ENCODE measurements at places on chromosomes 2 and 18. TPM values are rescaled to one million over a fixed set of nuclear protein-coding genes. Genes with fewer than 3 reads are reported as not detected.

GNAL gene
- total RNA-seq, result 5.6 TPM

DNA sequence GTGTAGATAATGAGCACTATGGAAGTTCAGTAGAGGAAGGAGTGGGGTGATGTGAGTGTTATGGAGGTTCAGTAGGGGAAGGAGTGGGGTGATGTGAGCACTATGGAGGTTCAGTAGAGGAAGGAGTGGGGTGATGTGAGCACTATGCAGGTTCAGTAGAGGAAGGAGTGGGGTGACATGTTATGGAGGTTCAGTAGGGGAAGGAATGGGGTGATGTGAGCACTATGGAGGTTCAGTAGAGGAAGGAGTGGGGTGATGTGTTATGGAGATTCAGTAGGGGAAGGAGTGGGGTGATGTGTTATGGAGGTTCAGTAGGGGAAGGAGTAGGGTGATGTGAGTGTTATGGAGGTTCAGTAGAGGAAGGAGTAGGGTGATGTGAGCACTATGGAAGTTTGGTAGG lies 116.3 kb upstream of the SMAD7 start:
- DNase-seq, result no peak

DNA sequence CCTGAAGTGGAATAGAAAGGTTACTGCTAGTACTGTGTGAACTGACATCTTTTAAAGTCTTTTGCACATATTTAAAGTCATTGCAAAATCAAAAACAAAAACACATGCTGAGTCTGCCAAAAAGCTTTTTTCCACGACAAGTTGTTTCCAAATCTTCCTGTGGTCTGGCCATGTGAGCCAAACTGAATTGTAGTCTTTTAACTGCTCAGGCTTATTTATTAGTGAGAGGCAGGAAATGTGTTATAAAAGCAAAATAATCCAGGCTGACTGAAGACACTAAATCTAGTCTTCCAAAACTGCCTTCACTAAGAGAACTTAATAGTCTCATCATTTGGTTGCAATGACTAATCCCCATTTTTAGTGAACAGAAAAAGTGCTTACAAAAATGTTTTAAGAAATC lies 2.3 kb downstream of the KRCC1 start:
- no peak for DNase-seq

GRCh38 chr2:58922245-58922644 lies 681.1 kb upstream of the FANCL start:
- no peak for DNase-seq

GRCh38 chr2:191351921-191352320 lies 106.7 kb downstream of the MYO1B start:
- no peak for DNase-seq

GRCh38 chr2:65746931-65747675 lies 314.7 kb upstream of the SPRED2 start:
- DNase-seq, result no peak

GRCh38 chr2:236977063-236977851 lies 108.4 kb upstream of the COPS8 start:
- DNase-seq, result no peak

DNA sequence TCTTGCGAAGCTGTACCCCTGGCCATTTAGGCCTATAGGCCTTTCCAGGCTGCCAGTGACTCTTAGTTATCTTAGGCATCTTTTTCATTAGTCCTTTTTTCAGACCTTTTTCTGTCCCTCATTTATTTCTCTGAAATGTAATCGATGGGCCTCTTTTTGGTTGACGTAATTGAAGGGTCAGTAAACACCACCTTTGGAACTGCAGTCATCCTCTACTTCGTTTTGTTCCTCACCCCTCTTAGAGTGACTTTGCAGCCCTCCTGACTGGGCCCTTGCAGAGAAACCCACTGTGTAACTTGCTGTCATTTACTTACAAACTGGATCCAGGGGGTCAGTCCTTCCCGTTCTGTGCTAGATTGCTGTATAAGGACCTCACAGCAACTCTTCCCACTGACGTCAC lies 23.2 kb downstream of the CENPO start:
- no peak for DNase-seq

NYAP2 gene
- 1.1 TPM for total RNA-seq

FAM124B gene
- 4.8 TPM for total RNA-seq

DNA sequence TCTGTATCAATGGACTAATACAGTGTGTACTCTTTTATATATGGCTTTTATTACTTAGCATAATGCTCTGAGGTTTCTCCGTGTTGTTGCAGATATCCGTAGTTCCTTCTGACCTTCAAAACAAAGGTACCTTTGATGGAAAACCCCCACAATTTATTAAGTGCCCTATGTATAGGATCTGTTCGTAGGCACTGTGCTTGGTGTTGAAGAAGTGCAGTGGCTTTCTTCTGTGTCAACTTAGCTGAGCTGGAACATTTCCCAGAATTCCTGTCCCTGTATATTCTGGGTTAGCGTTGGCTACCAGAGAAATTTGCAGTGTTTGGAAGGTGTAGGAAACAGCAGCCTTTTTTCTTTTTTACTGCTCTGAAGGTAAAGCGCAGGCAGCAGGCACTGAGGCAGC lies 56.3 kb upstream of the MSH2 start:
- DNase-seq, result no peak

MAL gene
- 13.4 TPM for total RNA-seq

CD207 gene
- 3.0 TPM for total RNA-seq

STK25 gene
- total RNA-seq, result 125 TPM

GCC2 gene
- total RNA-seq, result 52.4 TPM

- no peak for DNase-seq
These were observed 10.8 kb downstream of the SPDYA start for GRCh38 chr2:28821295-28821958.

DNA sequence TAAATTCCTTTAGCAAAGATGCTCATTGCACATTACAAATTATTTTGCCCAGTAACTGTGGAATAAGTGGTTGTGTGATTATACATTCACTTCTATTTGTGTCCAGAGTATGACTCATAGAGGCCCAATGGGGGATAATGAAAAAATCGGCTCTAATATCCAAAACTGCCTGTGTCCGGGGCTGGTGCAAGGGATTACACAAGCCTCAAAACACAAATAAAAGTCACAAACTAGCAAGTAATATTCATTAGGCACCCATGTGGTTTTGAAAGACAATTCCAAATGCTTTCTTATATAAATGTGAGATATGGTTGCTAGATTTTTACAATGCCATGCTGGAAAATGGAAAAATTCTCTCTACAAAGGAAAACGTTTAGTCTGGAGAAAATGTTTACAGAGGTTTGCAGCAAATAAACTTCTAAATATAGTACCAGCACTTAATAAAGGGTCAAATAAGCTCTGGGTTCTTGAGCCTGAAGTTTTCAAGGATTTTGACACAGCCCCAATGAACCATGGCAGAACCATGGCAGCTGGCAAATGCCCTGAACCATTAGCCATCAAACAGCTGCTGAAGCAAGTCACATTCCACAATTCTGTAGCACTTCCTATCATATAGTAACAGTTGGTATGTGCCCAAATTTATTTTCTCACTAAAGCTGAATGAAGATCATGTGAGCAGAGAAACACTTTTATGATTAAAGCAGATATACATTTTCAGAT lies 40.5 kb downstream of the IRS1 start:
- DNase-seq, result no peak

Measured in lower lobe of right lung (tissue), 2 donors.